ENCODE measurements at places on chromosomes 5 and 9.

DNA sequence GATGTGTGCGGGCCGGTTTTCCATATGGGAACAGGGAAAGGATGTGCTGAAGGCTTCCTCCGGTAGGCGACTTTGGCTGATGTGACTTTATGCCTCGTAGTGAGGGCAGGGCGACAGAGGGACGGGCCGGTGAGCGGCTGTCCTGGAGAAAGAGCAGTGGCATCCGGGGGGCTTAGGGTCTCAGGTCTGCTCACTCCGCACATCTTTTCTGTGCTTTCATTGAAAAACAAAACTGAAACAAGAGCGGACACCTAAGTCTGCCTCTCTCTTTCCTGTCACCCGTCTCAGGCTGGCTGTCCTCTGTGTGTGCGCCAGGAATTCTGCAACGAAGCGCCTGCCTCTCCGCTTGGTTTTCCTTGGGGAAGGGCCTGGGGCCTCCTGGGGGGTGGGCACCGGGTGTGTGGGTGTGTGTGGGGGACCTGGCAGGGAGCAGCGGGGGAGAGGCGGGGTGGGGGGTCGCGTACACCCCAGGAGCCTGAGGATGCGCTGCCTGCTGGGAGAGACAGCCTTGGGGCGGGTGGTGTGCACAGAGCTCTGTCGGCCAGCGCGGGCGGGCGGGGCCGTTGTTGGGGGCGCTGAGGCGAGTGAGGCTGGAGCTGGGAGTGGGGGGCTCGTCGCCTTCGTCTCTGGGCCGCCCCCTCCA is 580 bp upstream of the PRRX2 start:
- DNase-seq, result no peak

DNA sequence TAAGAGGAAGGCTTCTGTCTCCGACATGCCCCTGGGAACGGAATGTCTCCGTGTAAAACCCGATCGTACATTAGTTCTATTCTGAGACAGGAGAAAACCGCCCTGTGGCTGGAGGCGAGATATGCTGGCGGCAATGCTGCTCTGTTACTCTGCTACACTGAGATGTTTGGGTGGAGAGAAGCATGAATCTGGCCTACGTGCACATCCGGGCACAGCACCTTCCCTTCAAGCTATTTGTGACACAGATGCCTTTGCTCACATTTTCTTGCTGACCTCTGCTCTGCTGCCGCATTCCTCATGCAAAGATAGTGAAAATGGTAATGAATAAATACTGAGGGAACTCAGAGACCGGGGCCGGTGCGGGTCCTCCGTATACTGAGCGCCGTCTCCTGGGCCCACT is 2.2 kb upstream of the DPP7 start:
- DNase-seq, result no peak

- no peak for DNase-seq
Observed at GRCh38 chr5:159725475-159725874, 190.8 kb upstream of the ADRA1B start.

DNA sequence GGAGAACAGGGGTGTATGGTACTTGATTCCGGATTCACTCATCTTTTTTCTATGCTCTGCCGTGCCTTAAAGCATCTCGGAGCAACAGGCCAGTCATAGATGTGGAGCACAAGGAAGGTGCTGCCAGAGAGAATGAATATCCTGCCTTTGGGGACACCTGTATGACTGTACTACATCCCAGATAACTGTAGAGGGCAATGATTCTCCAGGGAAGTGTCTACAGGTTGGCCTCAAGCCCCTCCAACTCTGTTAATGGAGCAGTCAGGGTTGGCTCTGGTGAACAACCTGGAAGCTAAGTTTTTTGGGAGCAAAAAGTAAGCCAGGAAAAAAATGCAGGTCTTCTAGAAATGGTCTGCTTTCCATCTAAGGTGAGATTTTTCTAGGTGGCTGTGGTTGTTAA is 71.0 kb downstream of the NREP start:
- no peak for DNase-seq

DNA sequence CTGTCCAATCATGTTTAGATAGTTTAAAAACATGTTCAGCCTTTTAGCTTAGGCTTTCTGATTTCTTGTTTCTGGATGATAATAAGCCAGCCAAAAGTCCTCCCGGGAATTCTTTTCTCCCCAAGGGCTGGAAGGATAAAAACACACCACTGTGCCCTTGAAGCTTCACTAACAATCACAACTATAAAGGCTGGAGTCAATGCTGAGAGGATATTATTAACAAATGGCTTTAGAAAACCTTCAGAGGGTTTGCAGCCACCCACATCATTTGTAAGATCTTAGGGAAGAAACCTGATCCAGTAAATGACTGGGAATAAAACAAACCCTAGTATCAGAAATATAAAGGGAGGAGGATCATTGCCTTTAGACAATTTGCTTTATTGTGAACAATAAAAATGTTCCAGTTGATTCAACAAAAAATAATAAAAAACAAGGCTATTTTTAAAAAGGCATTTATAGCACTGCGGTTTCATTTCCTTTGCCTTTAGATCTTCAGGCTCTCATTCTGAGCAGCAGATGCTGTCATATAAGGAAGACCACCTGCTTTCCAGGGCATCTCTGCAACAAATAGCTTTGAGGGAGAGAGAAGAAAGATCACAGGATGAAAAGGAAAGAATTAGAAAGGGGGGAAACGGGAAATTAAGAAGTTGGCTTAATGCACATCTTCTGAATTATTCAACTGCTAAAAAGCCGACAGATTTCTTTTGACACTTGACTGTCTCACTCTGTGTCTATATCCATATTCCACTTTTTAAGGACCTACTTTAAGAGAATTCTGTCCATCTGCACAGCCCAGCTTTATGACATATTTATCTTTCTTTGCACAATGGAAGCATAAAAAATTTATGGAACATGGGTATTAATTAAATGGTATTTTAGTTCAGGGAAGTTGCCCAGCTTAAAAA is 277.2 kb upstream of the SLC24A2 start:
- no peak for DNase-seq

- DNase-seq, result no peak
Observed at GRCh38 chr5:77066823-77067442, 20.2 kb downstream of the ZBED3 start.

DNA sequence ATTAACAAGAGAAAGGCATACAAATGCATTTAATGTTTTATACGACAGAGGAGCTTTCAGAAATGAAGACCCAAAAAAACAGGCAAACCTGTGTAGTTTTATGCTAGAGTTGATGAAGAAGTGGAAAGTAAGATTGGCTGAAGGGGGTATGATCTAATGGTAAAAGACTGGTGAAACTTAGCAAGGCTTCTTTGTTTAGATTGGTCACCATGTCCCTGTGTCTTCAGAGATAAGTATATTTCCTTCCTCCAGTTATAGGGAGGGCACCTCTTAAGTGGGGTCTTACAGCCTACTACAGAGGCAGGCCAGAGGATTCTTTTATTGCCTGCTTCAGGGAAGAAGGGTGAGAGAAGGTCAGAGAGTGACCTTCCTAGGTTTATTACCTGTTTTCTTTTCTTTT is 56.4 kb downstream of the PRKACG start:
- DNase-seq, result no peak

- no peak for DNase-seq
Observed at GRCh38 chr9:127865645-127866464, 11.4 kb upstream of the ENG start.

DNA sequence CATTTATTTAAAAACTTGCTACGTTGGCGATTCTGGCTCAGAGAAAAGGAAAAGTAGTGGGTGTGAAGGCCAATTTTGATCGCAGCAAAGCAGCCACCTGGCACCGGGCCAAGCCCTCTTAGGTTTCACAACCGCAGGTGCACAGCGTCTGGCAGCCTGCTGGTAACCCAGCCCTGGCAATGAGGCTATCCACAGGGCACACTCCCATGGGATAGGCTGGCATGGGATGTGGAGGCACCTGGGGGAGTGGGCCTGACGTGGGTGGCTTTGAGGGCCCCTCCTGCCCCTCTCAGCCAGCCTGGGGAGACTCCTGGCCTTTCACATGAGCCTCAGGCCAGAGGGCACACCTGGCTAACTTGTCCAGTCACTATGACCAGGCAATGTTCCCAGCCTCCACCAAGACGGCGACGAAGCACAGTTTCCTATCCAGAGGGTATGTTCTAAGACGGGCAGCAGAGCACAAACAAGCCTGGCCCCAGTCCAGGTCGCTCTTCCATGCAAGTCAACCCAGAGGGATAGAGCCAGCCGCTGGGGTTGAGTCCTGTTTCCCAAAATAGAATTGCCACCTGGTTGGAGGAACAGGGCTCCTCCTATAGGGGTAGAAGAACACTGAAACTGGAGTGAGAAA is 19.0 kb downstream of the CMBL start:
- DNase-seq, result no peak

DNA sequence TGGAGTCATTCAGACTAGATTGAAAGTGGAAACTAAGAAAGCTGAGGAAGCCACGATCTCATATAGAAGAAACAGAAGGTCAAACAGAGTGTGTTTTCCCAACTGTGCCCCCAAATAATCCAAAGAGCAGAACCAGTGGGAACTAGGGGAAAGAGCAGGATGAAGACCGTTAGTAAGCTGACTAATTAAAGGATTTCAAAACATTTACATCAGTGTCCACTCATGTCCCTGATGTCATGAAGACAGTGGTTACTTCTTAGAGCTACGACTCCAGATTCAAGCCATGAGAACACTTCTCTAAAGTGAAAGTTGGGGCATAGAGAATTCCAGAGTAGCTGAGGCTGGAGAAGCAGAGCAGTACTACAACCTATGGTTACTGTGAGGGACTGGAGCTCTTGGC is 119.6 kb upstream of the SLC12A2 start:
- DNase-seq, result no peak

GRCh38 chr9:136141682-136142413 is 23.2 kb upstream of the TMEM250 start:
- DNase-seq, result no peak

GRCh38 chr9:124102363-124102762 is 90.8 kb downstream of the LHX2 start:
- no peak for DNase-seq

- DNase-seq, result no peak
Observed at GRCh38 chr9:20178679-20179078, 389.8 kb upstream of the SLC24A2 start.

GRCh38 chr9:127004946-127005769 is 90.6 kb downstream of the RALGPS1 start:
- DNase-seq, result no peak

DNA sequence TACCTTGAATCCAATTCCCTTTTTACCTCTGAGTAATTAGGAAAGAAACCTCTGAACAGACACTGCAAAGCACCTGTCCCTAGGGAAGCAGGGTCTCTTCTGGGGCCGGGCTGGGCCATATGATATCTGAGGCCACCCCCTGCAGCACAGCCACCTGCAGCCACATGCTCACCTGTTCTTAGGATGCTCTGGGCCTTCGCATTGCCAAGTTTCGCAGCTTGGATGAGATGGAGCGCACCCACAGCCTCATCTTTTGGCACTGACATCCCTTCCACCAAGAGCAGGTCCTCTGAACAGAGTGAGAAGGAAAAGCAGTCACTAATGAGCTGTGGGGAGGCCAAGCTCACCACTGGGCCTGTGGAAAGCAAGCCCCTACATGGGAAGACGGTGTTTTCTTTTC is 27.3 kb downstream of the CLTA start:
- DNase-seq, result no peak

- no peak for DNase-seq
Observed at GRCh38 chr5:125914471-125914870, 508.7 kb upstream of the GRAMD2B start.

Data from vagina (tissue), 2 donors.